ENCODE measurements at places on chromosomes 11 and 22.

DNA sequence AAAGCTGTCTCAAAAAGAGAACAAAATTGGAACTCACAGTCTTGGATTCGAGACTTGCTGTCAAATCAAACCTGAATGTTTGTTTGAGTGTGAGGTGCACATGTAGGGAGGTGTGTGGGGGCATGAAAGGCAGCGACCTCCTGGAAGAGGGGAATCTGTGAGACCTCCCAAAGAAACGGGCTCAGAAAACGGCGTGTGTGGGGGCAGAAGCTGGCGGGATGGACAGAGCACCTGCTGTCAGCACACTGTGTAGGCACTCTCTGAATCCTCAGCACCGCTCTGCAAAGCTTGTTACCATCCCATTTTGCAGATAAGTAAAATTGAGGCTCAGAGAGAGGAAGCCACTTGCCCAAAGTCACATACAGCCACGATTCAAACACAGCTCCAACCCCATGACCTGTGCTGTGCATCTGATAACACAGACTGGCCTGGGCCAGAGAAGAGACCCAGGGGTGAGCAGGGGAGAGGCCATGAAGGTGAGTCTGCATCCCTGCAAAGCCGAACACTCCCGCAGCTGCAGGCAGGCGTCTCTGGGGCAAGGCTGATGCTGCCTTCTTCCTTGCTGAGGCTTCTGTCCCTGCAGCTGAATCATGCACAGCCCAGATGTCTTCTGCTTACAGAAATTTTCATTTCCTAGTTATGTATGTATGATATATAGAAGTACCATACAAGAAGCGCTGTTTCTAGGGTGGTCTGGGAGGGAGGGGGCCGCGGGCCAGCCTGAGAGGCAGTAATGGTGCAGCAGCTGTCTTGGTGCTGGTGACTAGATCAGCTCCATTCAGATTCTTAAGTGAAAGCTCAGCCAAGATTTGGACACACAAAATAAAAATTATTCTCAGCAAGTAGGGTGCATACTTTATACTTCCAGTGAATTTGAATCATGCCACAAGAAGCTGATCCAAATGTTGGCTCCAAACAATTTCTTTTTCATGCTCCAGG is 67.3 kb upstream of the SHISAL1 start:
- no peak for DNase-seq

- no peak for DNase-seq
Observed at GRCh38 chr22:28299753-28300152, 379.9 kb downstream of the TTC28 start.

- DNase-seq, result no peak
Observed at GRCh38 chr11:121446752-121447156, 5.4 kb upstream of the SORL1 start.

DNA sequence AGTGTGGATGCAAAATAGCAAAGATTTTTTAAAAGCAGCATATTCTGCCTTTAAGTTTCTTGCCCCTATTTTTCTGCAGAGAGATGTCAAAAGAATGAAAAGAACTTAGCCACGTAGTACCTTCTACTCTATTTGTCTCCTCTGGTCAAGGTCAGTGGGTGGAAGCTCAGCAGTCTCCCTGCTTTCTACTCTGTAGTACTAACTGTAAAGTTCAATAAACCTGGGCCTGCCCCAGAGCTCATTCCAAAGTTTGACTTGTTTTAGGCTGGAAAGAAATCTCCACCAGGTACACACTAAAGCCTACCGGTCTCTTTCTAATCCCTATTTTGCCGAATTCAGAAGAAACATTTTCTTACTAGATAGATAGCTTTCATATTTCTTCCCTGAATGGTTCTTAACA is 247.9 kb upstream of the ARHGAP20 start:
- no peak for DNase-seq

All from stimulated activated CD4-positive, alpha-beta T cell treated with anti-CD3 and anti-CD28 coated beads, TNF-alpha, amount 100 ng/mL, for 1 hour (primary cell).